ENCODE measurements at places on chromosomes 1 and 21.
A peak's percentile ranks its signal among the peaks of the same experiment; 100 is the strongest.

DNA sequence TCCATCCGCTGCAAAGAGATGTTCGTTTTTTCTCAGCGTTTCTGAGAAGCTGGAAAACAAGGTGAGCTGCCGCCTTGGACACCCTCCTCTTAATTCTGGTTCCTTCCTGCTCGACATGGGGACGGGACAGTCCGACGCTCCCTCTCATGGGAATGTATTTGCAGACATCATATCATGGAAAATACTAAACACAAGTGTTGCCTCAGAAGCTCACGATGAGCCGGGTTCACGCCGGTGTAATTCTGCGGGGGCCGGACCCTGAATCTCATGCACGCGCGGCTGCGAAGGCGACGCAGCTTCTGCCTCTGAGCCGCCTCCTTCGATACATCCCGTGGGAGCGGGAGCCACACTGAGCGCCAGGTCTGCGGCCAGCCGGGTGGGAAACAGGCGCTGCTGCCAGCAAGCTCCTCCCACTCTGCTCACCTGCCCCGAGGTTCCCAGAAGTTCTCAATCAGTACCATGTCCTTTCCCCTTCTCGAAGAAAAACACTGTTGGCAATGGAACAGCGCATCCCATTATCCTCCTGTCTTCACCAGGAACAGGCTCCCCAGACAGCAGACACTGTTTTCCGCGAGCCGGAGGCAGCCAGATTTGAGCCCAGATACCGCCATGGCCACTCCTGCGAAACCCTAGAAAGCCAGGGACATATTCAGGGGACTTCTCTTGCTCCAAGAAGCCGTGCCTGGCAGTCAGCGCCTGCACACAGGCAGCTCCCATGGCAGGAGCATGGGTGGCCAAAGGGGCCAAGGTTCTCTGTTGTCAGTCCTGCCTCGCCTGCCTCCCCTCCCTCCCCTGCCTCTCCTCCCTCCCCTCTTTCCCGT lies 98.0 kb downstream of the WDR4 start:
- DNase-seq, result no peak

DNA sequence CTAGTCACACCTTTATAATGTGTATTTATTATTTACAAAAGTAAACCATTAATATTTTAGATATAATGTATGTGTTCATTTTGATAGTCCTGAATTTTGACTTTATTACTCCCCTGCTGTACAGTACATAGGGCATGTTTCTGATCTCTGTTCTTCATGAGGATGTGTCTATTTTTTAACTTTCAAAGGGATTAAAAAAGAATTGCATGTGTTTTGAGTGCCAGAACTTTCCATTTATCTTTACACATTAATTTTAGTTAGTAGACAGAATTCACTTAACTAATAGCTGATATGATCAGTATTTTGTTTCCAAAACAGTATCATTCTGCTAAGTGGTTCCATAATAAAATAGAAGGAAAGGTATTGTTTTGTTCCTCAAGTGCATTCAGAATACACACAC lies 3.1 kb downstream of the PBX1 start:
- DNase-seq, result no peak

GRCh38 chr1:179251675-179252074 lies 22.2 kb upstream of the ABL2 start:
- no peak for DNase-seq

DNA sequence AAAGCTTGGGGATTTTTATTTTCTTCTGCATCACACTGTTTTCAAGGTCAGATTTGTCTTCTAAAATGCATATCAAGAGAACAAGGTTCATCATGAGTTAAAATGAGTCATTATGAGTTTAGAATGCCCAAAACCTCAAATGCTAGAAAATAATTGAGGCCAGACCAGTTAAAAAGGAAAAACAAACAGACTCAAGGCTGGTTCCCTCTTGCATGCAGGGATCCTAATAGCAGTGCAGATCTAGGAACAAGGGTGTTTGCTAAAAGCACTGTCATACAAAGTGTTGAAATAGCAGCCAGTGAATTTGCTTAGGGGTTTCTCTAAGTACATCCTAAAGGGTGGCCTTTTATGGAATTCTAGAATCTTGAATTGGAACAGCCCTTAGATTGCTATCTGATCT lies 15.3 kb downstream of the BEND5 start:
- DNase-seq, result no peak

GRCh38 chr21:18449605-18450550 lies 46.3 kb upstream of the TMPRSS15 start:
- DNase-seq, result no peak

DNA sequence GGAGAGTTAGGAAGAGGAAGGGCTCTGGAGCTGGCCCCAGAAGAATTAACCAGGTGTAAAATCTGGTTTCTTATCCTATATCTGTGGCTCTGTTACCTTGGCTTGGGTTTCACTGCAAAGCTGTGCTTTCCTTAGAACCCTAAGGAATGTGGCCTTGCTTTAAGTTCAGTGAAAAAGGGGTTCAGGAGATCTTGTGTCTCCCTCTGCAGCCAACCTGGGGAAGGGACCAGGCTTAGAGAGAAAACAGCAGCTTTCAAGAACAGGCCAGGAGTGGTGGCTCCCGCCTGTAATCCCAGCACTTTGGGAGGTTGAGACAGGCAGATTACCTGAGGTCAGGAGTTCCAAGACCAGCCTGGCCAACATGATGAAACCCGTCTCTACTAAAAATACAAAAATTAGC lies 16.1 kb upstream of the MYCL start:
- DNase-seq, result no peak

DNA sequence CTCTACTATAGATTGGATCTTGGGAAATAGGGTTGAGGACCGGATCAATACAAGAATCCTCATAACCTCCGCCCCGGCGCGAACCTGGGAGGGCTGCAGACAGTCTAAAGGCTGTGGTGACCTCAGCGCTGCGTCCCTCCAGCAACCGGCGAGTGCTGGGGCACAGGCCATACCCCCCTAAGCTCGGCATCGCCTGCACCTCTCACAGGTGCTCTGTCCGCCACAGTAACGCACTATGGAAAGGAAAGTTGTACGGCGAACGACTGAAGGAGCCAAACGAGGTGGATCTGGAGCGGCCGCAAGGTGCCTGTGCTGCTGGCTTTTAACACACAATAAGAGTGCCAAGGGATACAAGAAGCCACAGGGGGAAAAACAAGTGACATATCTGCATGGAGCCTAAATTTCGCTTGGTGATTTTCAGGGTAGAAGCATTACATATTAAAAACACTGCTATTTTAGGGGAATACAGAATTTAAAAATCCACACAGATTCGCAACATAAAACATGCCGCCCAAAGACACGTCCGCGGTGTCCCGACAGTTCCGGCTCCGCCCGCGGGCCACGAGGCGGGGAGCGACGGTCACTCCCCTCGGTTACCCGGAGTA lies 1.4 kb upstream of the RBM15 start:
- DNase-seq, result peak; percentile 42

- no peak for DNase-seq
Measured at GRCh38 chr1:94974824-94975223, 47.9 kb upstream of the CNN3 start.

DNA sequence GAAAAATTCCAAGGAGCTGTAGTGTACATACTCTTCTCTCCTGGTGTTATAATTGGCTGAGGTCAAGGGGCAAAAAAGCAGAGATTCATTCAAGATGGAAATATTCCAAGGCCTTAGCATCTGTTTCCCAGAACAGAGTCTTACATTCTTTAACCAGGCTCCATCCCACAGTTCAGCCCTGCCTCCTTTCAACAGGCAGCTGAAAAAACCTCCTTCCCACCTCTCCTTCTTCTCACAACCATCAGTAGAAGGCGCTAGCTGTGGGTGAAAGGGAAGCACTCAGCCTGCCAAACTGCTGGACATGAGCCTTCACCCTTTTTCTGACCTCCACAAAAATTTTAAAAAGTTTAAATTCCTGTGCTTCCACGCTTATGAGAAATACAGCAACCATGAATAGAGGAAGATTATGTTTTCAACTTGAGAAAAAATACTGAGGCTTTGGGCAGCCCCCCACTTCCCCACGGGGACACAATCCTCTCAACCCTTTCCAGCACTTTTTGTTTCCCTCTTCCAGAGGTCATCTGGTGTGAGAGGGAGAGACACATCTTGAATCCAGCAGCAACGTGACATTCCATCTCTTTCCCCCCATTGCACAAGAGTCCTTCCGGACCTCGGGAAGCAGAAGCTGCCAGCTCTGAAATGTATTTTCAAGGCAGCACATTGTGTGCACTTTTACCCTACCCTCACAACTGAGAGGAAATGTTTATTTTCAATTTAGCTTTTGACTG lies 43.2 kb upstream of the FMO2 start:
- no peak for DNase-seq

DNA sequence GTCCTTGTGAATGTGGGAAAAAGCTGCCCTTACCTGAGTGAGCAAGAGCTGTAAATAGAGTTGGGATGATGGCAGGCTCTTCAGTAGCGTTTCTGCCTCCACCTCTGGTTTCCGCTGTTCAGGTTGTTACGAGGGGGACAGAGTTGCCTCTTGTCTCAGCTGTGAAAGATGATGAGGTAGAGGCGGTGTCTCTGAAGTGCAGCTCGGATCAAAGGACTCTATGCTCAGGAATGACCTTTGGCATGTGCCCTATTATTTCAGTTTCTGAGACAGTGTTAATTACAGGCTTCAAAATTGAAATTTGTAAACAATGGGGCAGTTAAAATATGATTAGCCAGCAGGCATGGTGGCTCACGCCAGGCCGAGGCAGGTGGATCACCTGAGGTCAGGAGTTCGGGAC lies 70.3 kb downstream of the VPS26C start:
- DNase-seq, result no peak

GRCh38 chr1:228922722-228923376 lies 187.6 kb downstream of the RHOU start:
- DNase-seq, result no peak

GRCh38 chr21:44510508-44511218 lies 29.3 kb downstream of the KRTAP10-1 start:
- peak; percentile 54 for DNase-seq
